Midbrain (tissue), 1 donor: ENCODE measurements at places on chromosomes 12 and 14.
A peak's percentile ranks its signal among the peaks of the same experiment; 100 is the strongest.

DNA sequence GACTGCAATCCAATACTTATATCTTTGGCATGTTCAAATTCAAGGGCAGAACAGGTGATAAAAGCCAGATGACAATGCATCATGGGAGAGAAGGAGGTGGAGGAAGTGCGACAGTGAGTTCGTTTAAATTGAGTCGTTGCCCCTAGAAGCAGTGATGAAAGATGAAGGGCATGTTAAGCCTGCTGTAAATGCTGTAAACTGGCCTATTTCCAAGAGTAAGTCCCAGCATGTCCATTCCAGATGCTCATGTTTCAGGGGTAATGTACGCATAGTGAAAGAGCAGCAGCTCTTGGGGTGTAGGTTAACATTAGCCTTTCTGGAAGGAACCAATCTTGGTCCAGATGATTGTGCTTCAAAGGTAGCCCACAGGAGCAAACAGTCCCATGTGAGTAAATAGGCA lies 97.1 kb downstream of the C2CD5 start:
- no peak for DNase-seq

DNA sequence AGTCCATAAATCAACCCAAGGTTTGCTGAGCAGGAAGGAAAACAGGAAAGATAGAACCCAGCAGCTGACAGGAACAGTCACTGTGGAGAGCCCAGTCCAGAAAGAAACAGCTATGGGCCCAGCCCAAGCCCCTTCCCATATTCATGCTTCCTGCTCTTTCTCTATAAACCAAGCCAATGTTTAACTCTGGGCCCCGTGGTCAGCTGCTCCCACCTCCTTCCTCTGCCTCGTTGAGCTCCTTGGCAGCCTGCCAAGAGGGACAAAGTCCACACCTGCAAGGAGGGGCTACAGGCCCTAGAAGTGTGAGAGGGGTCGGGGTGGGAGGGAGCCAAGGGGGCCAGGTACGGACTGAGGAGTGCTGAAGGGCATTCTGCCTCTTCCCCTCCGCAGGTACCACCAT lies 10.0 kb downstream of the SLC6A13 start:
- DNase-seq, result no peak

- no peak for DNase-seq
These were observed 82.4 kb downstream of the PPP2R5E start for GRCh38 chr14:63460680-63461369.

GRCh38 chr14:34671716-34672115 lies 41.8 kb upstream of the SNX6 start:
- no peak for DNase-seq

DNA sequence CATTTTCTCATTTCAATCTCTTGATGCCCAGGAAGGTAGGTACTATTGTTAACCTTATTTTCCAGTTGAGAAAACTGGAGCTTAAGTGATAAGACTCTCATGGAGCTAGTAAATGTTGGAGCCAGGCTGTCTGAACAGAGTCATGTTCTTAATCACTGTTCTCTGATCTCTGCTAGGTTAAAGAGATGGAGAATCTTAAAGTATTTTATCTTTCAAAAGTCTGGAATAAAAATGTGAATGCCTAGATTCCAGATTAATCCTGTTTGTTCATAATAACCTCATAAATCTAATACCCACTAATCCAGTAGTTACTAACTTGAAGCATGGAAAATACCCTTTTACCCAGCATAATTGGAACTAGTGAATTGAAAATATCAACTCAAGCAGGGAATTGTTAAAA lies 341.0 kb upstream of the RGS6 start:
- DNase-seq, result no peak

- peak; percentile 89 for DNase-seq
These were observed 178.1 kb downstream of the SOX5 start for GRCh38 chr12:23771240-23771949.

DNA sequence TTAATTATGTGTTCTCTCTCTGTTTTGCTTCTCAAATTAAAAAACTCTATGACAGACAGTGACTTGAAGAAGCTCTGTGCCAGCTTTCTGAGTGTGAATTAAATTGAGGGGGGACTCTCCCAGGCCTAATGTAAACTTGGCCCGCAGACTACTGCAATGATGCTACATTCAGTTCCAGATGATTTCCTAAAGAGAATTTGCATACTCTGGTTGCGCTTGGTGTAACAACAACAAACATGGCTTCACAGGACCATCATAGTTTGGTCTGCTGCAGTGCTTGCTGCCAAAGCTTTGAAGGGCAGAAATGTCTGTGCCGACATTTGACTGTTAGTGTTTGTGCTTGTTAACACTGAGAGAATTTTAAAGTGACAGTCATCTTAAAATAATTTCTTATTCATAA lies 25.0 kb downstream of the CFAP54 start:
- DNase-seq, result no peak

DNA sequence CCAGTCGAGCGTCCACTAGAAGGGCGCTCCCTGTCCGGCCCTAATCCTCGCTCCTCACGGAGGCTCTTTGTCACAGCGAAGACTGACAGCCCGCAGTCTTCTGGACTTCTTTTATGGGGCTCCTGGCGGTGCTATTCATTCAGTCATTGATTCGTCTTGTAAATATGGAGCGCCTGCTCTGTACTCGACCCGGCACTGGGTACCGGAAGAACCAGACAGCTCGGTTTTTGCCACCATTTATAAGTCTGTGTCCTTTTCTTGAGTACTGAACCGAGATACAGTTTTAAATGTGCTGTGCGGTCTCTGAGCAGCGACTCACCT lies 570 bp downstream of the DMAC2L start:
- DNase-seq, result no peak

DNA sequence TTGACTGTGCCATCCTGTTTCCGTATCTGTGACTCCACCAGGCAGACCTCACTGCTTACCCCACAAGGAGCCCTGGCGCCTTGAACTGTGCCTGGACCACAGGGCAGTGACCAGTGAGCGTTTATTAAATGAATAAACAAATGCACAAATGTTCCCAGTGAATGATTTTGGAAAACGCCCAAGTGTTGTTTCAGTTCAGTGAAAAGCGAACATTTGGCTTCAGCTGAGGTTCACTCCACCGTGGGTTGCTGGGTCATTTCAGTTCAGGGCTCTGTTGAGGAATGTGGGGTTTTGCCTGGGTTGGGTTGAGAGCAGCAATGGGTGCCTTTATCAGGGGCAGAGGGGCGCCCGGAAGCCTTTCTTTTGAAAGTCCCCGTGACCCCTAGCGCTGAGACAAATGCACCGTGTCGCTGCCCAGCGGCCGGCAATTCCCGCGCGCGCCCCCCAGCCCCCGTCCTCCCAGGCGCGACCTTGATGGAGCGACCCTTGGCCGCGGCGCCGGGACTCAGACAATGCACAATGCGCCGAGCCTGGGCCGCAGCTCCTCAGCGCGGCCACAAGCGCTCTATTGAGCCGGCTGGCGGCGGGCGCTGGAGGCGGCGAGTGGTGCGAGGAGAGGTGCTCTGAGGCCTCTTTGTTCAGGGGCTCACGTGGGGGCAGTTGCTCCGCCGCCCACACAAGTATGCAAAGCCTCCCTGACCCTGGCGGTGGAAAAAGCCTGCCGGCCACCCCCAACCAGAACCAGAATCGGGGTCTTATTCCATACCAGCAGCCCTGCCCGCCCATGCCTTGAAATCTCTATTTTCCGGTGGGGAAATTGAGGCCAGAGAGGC lies 40.5 kb upstream of the CLMN start:
- peak; percentile 87 for DNase-seq

DNA sequence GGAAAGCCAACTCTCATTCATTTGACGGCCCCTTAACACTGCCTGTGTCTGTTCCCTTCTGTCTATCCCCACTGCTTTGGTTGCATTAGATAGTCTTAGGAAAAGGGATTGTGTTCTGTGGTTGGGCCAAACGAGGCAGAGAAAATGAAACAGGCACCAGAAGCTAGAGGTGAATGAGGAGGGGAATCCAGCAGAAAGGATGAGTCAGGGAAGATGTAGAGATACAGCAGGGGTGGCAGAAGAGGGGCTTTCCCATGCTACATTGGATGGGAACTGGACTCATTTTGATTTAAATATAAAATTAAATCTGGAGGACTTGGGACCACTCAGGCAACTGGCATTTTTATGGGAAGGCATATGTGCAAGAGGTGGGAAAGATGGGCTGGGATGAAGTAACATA lies 43.3 kb downstream of the OTOGL start:
- DNase-seq, result no peak

GRCh38 chr12:6970096-6970527 lies 352 bp downstream of the PHB2 start:
- DNase-seq, result no peak

DNA sequence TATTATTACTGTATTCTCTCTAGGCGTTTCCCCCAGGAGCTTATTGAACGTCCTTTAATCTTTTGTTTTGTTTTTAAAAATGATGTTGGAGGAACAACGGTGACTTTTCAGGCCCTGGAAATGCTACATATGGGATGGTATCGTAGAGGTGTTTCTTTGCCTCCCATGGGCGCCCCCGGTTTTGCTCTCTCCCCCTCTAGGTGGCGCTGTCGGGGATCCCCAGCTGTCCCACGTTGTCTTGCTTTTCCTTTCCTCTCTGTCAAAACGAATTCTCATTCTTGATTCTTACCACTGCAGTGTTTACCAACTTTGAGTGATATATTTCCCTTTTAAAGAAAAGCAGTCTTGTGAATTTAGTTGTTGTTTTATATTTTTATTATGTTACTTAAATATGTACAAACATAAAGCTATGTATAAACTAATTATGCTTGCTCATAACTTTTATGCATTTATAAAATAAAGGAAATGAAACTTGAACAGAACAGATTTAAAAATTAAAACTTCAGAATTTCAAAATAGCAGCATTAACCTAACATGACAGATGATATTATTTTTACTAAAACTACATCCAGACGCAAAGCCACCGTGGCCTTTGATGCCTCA lies 171.9 kb downstream of the RGS6 start:
- DNase-seq, result peak; percentile 1

GRCh38 chr12:107844312-107844921 lies 69.9 kb downstream of the ASCL4 start:
- no peak for DNase-seq

DNA sequence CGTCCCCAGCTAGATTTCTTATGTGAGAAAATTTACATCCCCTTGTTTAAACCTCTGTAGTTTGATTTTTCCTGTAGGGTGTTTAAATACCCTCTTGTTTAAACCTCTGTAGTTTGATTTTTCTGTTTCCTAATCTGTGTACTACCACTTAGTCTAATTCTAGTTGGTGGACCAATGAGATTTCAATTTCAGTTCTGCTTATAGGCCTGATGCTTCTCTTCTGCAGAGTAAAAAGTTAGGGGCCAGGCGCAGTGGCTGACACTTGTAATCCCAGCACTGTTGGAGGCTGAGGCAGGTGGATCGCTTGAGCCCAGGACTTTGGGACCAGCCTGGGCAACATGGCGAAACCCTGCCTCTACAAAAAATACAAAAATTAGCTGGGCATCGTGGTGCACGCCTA lies 11.5 kb downstream of the UBC start:
- DNase-seq, result no peak

GRCh38 chr12:26293612-26294011 lies 98.2 kb downstream of the SSPN start:
- DNase-seq, result no peak

GRCh38 chr12:94689646-94690036 lies 39.3 kb upstream of the TMCC3 start:
- no peak for DNase-seq

GRCh38 chr12:106227641-106228319 lies 20.0 kb downstream of the CKAP4 start:
- no peak for DNase-seq

GRCh38 chr12:49212572-49212971 lies 23.7 kb upstream of the TUBA1A start:
- no peak for DNase-seq

GRCh38 chr14:55221186-55221585 lies 29.8 kb upstream of the DLGAP5 start:
- DNase-seq, result no peak

DNA sequence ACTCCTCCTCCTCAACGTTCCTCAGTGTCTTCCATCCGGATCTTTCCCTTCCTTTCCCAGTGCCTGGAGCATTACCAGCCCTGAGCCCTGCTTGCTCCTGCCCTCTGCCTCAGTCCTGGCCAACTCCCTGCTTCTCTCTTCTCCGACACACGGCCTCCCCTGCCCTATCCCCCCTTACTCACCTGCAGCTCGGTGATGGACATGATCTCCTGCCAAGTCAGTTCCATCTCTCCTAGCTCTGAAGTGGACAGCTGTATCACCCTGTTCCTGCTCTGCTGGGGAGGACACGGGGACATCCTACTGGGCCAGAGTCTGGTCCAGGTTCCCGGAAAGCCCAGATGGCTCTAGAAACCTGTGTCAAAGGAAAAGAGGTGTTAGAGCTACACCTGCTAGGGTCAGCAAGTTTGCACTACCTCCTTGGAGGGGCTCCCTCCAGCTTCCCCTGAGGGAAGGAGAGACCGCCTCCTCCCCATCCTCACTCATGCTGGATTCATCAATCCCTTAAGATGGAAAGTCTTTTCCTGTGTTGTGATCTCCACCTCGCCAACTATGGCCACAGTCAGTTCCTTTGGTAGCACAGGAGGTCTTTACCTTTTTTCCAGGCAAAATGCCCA lies 5.8 kb downstream of the NFE2 start:
- no peak for DNase-seq

DNA sequence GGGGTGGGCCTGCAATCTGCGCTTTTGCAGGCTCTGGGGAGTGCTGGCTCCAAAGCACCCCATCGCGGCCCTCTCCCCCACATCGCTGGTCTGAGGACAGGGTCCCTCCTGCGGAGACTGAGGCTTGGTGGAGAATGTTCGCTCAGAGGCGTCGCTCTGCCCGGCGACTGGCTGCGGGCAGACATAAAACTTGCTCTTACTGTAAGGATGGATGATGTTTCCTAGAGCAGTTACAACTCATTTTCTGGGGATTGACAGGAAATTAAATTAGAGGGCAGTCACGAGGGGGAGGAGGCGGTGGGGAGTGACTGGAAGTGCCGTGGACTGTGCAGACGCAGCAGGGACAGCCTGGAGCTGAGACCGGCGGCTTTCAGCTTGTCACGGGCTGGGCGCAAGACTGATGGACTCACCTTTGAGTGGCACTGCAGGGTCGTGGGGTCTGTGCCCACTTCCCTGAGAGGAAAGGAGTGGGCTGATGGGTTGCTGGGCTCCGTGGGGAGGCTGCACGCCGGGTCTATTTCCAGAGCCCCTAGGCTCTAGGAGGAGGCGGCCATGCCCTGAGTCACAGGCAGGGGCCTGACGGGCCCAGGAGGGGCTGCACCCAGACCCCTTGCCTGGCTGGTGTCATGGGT lies 32.8 kb downstream of the NOC4L start:
- no peak for DNase-seq

DNA sequence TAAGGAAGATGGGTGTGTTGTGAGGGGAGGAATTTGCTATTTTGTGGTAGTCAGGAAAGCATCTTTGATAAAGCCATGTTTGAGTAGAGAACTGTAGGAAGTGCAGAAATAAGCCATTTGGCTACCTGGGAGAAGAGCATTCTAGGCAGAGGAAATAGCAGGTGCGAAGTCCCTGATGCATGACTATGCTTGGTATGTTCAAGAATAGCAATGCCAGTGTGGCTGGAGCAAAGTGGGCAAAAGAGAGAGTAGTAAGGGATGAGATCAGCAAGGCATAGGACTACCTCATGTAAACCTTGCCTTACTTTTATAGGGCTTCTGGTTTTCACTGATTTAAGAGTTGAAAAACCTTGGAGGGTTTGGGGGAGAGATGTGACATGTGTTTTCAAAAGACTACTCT lies 365.5 kb upstream of the GARIN6 start:
- DNase-seq, result no peak

- no peak for DNase-seq
These were observed 31.3 kb downstream of the MIA2 start for GRCh38 chr14:39265033-39265432.

GRCh38 chr12:101743242-101743641 lies 4.0 kb upstream of the SYCP3 start:
- no peak for DNase-seq

GRCh38 chr14:33954016-33954598 lies 3.2 kb upstream of the EGLN3 start:
- no peak for DNase-seq

GRCh38 chr14:93040443-93040842 lies 75.3 kb downstream of the ITPK1 start:
- peak; percentile 52 for DNase-seq
